ENCODE measurements at places on chromosomes 12 and 14. TPM values are rescaled to one million over a fixed set of nuclear protein-coding genes. Genes with fewer than 3 reads are reported as not detected.

DNA sequence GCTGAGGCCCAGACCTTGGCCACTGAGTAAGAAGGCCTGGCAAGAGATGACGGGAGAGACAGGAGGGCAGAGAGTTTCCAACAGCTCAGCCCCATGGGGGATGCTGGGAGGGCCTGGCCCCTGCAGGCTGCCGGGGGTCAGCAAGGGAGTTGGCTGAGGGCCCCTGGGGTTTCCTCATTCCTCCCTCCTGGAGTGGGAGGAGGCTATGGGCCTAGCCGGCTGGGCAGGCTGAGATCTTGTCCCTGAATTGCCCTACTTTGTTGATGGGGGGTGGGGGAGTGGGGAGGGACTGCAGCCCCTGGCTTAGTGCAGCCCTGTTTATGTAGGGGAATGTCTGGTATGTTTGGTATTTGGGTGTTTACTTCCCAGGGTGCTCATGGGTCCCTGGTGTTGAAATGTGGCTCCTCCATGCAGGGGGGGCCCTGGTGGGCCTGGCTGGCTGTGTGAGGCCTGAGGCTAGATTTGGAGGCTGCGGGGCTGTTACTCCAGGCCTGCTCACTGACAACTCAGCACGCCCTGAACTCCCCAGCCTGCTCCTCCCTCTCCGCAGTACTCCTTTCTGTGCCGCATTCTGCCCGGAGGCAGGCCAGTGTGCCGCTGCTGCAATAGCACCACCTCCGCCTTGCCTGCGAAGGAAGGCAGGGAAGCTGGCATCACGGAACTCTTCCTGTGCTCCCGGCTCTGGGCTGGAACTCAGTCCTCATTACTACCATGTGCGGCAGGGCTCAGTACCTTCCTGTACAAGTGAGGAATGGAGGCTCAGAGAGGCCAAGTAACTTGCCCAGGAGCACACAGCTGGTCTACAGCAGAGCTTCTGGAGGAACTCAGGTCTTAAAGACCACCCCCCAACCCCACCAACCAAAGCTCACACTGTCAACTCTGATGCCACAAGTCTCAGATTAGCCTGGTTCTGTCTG, 25.3 kb downstream of the JDP2 start:
- no peaks in the 10 kb centered on the region for H3K36me3 ChIP-seq
- peak; percentile 83 for DNase-seq
- H3K27ac ChIP-seq = peak overlapping the region; percentile 83
- peaks cover 73% of the 10 kb centered on the region for H3K4me1 ChIP-seq

GRCh38 chr12:52486166-52487105, 6.6 kb downstream of the KRT6A start:
- no peak for DNase-seq
- peaks cover 13% of the 10 kb centered on the region for H3K27me3 ChIP-seq
- no peak overlapping the region for H3K4me3 ChIP-seq
- H3K4me1 ChIP-seq = no peaks in the 10 kb centered on the region
- no peaks in the 10 kb centered on the region for H3K36me3 ChIP-seq
- H3K27ac ChIP-seq = no peak overlapping the region

- peak; percentile 17 for DNase-seq
- no peaks in the 10 kb centered on the region for H3K27me3 ChIP-seq
- no peak overlapping the region for H3K27ac ChIP-seq
- H3K4me1 ChIP-seq = no peaks in the 10 kb centered on the region
- H3K4me3 ChIP-seq = no peak overlapping the region
Observed at GRCh38 chr14:58882577-58883018, 244.8 kb downstream of the DACT1 start.

DNA sequence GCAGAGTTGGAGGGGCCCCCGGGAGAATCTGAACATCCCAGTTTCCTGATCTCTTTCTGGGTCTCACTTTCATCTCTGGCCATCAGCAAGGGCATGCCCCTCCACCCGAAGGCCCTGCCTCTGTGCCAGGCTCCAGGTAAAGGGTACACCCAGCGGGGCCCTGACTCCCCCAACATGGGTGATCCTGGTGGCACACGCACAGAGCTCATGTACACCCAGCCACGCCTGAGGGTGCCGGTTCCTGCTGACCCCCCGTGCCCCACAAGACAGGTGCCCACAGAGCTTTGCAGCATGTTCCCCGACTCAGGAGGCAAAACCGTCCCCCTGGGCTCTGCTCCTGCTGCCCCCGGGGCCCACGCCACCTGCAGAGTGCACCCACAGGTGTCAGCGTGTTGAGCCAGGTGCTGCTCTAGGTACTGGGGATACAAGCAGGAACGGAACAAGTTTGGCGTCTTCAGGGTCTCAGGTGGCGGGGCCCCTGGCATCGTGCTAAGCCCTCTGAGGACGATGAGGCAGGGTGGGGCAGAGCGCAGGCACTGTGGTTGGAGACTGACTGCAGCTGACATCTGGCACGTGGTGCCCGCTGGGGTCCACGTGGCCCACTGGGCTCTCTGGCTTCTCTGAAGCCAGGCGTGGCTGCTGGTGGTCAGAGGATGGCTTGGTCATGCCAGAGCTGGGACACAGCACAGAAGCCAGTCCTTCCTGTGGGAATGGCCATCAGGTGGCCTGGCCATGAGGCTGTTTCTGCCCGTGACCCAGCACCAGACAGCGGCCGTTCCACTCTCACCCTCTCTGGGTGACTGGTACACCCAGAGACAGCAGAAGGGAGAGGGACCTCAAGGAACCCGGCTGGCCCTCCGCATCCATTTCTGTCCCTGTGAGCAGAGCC, 13.8 kb downstream of the BAG5 start:
- no peak overlapping the region for H3K27ac ChIP-seq
- H3K4me3 ChIP-seq = no peak overlapping the region
- no peaks in the 10 kb centered on the region for H3K4me1 ChIP-seq
- DNase-seq = no peak
- H3K27me3 ChIP-seq = no peaks in the 10 kb centered on the region
- H3K36me3 ChIP-seq = no peaks in the 10 kb centered on the region

DNA sequence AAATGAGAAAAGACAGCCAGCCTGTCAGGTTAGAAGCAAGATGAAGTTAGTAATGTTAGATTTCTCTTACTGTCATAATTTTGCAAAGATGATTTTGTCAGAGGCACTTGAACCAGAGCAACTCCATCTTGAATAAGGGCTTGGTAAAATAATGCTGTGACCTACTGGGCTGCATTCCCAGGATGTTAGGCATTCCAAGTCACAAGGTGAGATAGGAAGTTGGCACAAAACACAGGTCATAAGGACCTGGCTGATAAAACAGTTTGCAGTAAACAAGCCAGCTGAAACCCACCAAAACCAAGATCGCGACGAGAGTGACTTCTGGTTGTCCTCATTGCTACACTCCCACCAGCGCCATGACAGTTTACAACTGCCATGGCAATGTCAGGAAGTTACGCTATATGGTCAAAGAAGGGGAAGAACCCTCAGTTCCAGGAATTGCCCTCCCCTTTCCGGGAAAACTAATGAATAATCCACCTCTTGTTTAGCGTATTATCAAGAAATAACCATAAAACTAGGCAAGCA, 1313.5 kb upstream of the TMEM132C start:
- peaks cover 4% of the 10 kb centered on the region for H3K4me1 ChIP-seq
- H3K4me3 ChIP-seq = no peak overlapping the region
- DNase-seq = no peak
- H3K27ac ChIP-seq = no peak overlapping the region
- no peaks in the 10 kb centered on the region for H3K27me3 ChIP-seq
- H3K36me3 ChIP-seq = no peaks in the 10 kb centered on the region

DNA sequence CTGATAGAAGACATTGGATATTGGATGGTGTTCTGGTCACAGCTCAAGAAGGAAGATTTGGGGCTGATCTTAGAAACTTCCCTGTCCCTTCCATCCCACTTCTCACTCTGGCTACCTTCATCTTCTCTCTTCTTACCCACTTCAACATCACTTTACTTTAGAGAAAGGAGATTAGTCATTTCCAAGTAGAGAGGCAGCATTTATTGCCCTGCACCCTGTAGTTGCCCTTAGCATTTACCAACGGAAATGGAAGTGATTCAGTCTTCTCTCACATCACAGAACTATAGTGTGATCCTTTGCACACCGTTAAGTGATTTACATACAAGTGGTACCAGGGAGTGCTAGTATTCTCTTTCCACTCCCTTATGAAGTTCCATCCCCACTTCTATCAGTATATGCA, 52.4 kb downstream of the PHLDA1 start:
- peaks cover 36% of the 10 kb centered on the region for H3K4me1 ChIP-seq
- no peaks in the 10 kb centered on the region for H3K27me3 ChIP-seq
- no peak for DNase-seq
- peak overlapping the region; percentile 91 for H3K27ac ChIP-seq

- DNase-seq = no peak
- H3K27ac ChIP-seq = no peak overlapping the region
- H3K4me3 ChIP-seq = no peak overlapping the region
- H3K4me1 ChIP-seq = peaks cover 8% of the 10 kb centered on the region
- H3K27me3 ChIP-seq = peaks cover 45% of the 10 kb centered on the region
- H3K36me3 ChIP-seq = no peaks in the 10 kb centered on the region
Observed at GRCh38 chr14:72887514-72887913, 6.4 kb downstream of the DPF3 start.

DNA sequence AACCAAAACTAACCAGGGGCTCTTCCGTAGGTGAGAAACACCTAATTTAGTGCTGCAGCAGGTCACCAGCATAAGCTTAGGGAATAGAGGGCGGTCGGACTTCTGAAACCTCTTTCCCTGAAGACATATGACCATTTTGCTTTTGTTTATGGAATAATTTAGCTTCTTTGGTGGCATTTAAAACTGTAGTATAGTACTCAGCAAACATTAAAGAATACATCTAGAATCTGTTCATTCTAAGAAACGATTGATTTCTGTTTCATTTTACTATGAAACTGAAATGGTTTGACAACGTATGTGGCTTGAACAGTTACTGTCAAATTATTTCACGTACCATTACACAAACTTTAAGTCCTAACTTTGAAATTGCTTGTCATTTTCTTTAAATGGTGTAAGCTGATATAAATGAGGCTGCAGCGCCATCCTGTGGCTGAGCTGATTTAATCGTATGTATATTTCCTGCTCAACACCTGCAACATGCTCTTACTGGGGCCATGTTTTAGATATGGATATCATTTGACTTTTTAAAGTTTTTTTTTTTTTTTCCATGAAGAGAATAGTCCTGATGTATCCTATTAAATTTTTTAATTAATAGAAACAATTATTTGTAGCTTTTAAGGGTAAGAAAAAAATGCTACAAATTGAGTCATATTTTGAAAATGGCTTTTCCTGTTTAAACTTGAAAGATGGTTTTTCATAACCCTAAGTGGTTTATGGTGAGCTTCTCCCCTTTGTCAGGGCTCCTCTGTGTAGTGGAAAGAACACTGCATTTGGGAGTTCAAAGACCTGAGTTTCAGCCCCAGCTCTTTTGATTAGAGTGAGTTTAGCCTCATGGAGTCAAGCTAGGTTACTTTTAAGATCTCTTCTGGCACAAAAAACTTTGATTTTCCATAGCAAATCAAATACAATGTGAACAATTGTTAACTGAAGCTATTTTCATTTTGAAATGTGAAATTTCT, 27.4 kb downstream of the CFAP54 start:
- H3K4me1 ChIP-seq = no peaks in the 10 kb centered on the region
- H3K27me3 ChIP-seq = no peaks in the 10 kb centered on the region
- DNase-seq = peak; percentile 82
- no peak overlapping the region for H3K27ac ChIP-seq

DNA sequence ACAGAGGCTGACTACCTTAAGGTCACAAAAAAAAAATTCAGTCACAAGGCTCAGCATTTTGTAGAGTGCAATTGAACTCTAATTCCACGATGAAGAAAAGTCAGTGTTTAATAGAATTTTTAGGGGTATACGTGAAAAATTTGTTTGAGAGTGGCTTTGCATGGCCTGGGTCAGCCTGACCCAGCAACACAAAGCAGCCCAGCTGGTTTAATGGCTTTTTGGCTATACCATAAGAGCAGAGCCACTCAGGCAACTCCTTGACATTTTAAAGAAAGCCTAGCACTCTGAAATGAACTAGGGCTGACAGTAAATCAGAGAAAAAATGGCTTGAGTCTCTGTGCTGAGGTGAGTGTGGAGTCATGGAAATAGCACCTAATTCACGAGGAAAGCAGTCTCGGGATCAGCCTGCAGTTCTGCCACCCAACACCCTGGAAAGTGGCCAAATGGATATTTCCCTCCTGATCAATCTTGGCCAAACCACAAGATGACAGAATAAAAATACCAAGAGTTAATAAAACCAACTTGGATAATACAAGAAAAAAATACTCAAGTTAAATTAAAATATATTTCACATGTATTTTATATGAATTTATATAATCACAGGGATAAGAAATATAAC, 59.5 kb downstream of the GALNT4 start:
- H3K4me3 ChIP-seq = no peak overlapping the region
- no peak for DNase-seq
- no peaks in the 10 kb centered on the region for H3K4me1 ChIP-seq

GRCh38 chr12:52686063-52686462, 5.9 kb upstream of the KRT1 start:
- H3K4me3 ChIP-seq = no peak overlapping the region

DNA sequence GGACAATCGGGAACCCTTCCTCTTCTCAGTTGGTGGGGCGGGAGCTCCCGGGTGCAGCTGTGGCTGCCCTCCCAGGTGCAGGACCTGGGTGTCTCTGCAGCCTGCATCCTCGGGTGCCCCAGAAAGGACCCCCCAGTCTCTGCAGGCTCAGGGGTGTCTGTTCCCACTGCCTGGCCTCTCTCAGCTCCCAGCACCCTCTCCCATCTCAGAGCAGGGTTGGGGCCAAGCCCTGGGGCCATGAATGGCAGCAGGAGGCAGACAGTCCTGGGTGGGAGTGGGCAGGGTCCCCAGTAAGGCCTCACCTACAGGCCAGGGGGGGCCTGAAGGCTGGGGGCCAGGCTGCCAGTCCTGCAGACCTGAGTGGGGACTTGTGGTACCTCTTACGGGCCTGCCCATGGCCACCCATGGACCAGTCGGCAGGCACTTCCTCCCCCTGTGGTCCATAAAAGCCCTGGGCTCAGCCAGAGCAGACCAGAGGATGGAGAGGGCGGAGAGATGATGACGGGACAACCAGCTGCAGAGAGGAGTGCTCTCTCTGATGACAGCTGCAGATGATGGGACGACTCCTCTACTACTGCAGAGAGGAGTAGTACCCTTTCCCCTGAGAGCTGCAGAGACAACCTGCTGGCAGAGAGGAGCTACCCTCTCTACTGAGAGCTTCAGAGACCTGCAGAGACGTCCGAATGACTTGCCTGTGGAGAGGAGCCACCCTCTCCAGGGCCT, 26.6 kb downstream of the TCHP start:
- no peaks in the 10 kb centered on the region for H3K27me3 ChIP-seq
- H3K4me1 ChIP-seq = peaks cover 7% of the 10 kb centered on the region
- no peak overlapping the region for H3K27ac ChIP-seq
- no peaks in the 10 kb centered on the region for H3K36me3 ChIP-seq

DNA sequence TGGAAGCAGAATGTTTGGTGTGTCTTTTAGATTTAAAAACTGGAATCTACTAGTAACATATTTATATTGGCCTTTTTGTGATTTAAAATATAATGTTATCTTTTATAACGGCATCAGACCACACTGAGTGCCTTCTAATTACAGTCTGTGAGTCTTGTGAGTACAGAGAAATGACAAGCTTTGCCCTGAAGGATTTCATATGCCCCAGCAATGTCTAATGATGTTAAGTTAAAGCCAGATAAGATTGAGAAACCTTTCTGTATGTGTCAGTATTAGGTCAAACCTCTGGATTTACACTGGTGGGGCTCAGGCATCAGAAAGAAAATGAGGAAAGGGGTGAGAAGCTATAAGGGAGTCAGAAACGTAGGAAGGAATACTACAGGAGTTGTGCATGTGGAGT, 25.2 kb downstream of the PLEKHA5 start:
- DNase-seq = no peak
- H3K27ac ChIP-seq = no peak overlapping the region
- no peak overlapping the region for H3K4me3 ChIP-seq
- H3K36me3 ChIP-seq = no peaks in the 10 kb centered on the region

Gene PRPF39
- total RNA-seq = 38.9 TPM

Gene DIO2
- 9.3 TPM for total RNA-seq

Gene KRT2
- total RNA-seq = not detected

Gene C12orf54
- not detected for total RNA-seq
